ENCODE measurements at places on chromosomes 2 and 18.
A peak's percentile ranks its signal among the peaks of the same experiment; 100 is the strongest.

- DNase-seq: no peak
Observed at GRCh38 chr2:85078536-85078935, 54.7 kb upstream of the TCF7L1 start.

DNA sequence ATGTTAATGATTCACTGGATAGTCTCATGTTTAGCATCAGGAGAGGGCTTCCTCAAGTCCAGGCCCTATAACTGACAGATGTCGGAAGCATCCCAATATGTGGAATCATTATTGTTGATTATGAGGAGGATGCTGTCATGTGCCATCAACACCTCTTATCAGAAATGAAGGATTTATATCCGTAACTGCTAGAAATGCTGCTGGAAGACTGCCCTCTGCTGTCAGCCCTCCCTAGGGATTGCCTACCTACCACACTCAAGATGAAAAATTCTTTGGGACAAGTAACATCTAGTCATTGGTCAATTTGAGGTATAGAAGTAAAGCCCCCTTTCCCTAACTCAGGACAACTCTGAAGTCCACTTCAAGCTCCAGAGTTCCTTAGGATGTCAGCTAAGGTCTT is 1166.5 kb upstream of the NXPH2 start:
- no peak for DNase-seq

- DNase-seq: no peak
Observed at GRCh38 chr2:198004921-198005829, 200.8 kb downstream of the PLCL1 start.

GRCh38 chr2:223860809-223861738 is 23.7 kb upstream of the AP1S3 start:
- DNase-seq: peak; percentile 81

DNA sequence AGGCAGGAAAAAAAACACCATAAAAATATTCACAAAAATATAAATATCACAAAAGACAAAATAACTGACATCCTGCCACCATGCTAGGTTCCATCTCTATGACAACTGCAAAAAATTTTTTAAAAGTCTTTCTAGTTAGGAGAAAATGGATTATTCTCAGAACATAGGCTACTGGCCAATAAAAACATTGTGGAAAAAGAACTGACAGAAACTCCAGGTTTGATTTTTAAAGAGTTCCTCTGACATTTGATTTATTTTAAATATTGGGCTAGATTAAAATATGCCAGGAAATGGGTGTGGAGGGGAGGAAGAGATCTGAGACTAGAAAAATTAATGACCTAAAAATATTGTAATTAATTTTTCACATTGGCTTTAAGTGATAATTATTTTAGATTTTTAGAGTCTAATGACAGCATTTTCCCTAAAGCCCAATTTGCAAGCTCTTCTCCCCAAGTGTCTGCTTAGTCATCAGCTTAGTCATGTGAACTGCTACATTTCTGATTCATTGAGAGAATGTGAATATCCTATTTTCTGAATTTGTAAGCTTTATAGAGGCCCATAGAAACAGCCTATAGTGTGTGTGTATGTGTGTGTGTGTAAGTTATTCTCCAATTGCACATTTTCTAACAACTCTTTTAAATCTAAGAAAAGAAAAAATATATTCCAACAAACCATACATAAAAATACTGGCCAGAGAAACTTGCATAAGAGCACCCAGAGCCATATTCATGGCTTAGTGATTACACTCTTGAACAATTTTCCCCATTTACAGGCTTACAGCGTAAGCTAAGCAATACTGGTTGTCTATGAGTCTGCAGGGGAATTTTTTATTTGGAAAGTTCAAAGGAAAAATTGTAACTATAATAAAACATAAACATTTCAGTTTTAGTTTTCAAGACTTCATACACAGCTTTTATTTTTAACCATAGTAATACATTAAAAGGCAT is 48.4 kb downstream of the TMEFF2 start:
- peak; percentile 66 for DNase-seq

- peak; percentile 73 for DNase-seq
Observed at GRCh38 chr2:191209340-191209739, 35.9 kb upstream of the MYO1B start.

DNA sequence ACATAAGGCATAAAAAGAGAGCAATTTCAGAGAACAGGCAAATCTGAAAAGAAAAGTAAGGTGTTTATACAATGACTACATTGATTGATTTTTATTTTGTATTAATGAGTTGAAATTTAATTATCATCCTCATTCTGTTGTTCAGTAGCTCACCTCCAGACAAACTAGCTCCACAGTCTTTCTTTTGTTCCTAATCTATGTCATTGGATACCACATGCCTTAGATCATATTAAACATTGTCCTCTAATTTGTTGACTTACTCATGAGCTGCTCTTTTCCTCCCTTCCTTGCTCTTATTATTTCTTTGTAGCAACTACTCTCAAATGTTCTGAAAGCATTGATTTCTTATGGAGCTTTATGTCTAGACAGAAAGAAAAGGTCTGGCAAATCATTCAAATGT is 185.5 kb upstream of the ZSWIM2 start:
- DNase-seq: no peak

GRCh38 chr2:133943108-133943507 is 310.8 kb upstream of the MGAT5 start:
- no peak for DNase-seq

GRCh38 chr18:34704823-34705222 is 5.3 kb upstream of the DTNA start:
- DNase-seq: no peak

DNA sequence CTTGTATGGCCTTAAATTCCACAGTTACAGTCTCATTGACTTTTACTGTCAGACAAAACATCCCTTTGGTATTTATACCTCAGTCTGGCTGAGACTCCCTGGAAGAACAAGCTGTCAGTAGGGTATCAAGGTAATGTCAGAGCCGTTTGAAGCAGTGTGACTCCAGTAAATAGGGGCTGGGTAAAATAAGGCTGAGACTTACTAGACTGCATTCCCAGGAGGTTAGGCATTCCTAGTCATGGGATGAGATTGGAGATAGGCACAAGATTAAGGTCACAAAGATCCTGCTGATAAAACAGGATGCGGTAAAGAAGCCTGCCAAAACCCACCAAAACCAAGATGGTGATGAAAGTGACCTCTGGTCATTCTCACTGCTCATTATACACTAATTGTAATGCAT is 219.5 kb upstream of the SKOR2 start:
- DNase-seq: no peak

DNA sequence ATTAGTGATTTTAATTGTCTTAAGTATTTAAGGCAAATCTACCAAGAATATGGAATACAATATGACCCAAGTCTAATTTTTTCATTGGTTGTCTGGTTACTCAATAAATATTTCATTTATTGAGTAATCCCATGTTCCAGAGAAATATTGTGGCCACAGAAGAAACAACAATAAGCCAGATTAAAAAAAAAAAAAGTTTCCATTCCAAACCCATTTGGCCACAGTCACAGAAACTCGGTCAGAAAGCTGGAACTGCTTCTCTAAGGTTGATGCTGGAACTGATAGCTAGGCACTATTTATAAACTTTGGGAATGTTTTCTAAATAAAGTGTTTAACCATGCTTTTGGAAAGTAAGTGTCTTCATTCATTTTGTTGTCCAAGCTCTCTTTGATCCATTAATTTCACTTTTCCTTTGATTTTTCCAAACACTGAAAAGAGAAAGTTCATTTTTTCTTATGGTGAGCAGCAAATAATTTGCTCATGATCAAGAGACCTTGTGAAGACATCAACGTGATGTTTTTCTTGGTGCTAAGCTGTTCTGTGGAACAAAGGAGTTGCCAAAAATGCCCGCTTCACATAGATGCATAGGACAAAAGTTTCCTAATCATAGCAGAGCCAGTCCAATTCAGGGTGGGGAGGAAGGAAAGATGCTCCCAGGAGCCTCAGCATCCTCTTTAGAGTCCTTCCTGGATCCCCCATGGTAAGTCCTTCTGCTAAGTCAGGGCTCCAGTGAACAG is 72.1 kb upstream of the CCBE1 start:
- DNase-seq: peak; percentile 83

GRCh38 chr2:98269830-98270229 is 76.4 kb upstream of the CNGA3 start:
- peak; percentile 36 for DNase-seq

DNA sequence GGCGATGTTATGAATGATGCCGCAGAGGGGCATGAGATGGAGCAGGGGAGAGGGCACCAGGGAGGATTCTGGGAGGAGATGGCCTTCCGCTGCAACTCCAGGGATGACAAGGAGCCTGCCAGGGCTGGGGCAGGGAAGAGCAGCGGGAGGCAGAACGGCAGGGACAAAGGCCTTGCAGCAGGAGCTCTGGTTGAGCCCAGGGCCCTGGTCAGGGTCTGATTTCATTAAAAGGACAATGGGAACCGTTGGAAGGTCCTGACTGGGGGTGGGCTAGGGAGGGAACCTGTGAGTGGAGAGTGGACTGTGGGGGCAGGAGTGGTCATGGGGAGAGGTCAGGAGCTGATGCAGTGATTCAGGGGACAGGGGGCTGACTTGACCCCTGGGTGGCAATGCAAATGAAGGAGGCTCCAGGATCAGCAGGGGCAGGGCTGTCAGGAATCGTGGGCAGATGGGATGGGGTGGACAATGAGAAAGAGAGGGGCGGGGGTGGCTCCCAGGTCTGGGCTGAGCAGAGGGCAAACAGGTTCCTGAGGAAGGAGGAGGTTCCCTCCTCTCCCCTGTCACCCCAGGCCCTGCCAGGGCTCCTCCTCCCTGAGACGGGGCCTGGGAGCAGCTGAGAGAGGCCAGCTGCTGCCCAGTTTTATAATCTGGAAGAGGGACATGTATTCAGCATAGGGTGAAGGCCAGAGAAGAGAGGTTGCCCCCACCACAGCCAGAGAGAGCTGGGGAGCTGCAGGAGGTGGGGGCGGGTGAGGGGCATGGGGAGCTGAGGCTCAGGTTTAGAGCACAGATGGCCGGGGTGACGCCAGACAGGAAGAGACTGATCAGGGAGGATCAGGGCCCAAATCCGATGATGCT is 7.3 kb upstream of the DUSP2 start:
- no peak for DNase-seq

- peak; percentile 37 for DNase-seq
Observed at GRCh38 chr18:22650247-22650646, 232.5 kb upstream of the CTAGE1 start.

GRCh38 chr2:28656937-28657615 is 94.6 kb upstream of the PPP1CB start:
- DNase-seq: no peak

GRCh38 chr2:118013221-118013723 is 598 bp downstream of the CCDC93 start:
- peak; percentile 25 for DNase-seq

GRCh38 chr2:239012228-239012627 is 164.3 kb downstream of the TWIST2 start:
- DNase-seq: no peak

Data from AG10803 (cell line).